ENCODE measurements at places on chromosomes 3 and 15.

DNA sequence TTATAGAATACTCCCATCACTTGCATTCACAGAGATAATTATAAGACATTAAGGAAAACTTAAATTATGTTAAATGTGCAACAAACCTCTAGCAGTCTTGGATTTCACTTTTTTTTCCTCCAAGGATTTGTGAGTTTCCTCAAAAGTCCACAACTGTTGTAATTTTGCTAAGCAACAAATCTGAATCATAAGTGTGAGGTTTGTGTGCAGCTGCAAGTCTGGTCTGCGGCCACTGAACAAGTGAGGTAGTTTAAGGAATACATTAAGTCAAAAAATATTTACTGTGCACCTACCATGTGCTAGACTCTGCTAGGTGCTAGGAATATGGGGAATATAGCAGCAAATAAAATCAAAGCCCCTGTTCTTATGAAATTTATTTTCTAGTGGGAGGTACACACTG is 70.2 kb downstream of the LRRC28 start:
- DNase-seq: no peak

- no peak for DNase-seq
Measured at GRCh38 chr15:68751622-68752021, 69.1 kb downstream of the ANP32A start.

DNA sequence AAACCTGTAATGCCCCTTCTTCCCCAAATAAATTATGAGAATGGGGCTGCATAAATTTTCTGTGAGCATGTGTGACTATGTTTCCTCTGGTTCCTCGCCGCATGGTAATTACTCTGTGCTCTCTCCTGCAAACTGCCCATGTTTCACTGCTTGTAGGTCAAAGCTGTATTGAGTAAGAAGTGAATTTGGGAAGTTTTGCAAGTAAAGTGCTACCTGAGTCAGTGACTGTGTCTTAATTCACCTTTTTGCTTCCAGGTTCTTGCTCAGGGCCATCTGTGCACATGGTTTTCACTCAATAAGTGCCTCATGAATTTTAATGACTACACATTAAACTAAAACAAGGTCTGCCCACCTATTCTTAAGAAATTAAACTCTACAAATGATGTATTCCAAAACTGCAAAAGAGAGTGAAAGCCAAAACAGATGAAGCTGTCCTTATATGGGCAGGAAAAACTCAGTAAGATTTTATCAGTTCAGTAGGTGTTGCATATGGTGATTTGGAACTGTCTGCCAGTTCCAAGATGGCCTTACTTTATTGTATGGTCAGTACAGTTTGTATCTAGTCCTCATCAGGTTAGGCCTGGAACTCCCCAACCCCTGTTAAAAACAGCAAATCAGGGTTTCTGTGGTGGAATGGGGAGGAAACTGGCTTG is 100.0 kb downstream of the LPP start:
- DNase-seq: no peak

DNA sequence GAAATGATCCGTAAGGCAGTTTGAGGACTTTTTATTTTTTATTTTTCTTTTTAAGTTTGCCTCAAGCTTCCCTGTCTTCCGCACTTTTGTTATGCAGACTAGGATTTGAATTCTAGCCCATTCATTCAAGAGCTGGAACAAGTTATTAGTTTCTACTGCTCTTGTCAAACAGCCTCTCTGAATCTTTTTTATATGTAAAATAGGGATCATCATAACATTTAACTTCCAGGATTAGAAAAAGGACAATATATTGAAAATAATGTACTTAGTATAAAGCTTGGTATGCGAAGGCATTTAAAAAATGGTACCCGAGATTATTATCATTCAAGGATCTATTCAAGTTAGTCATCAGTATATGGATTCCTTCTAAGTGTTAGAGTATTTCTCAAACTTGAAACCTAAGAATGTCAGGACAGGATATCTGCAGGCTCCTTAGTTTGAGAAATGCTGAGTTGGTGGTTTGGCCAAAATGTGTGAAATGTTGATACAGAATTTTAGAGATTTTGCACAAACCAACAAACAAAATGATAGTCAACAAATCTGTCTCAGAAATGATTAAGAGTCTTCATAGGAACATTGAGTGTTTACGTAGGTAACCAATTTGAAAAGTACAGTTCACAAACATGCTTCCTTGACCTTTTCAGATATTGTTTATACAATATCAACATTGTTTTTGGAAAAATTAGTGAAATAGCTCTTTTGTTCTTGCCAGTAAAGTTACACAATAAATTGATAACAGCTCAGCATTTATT is 40.5 kb upstream of the IGSF10 start:
- DNase-seq: no peak

- DNase-seq: no peak
Measured at GRCh38 chr3:185561374-185561943, 9.1 kb upstream of the LIPH start.

GRCh38 chr15:32837935-32838334 is 120.1 kb downstream of the GREM1 start:
- DNase-seq: no peak

GRCh38 chr3:139894643-139894989 is 40.4 kb upstream of the CLSTN2 start:
- DNase-seq: no peak

DNA sequence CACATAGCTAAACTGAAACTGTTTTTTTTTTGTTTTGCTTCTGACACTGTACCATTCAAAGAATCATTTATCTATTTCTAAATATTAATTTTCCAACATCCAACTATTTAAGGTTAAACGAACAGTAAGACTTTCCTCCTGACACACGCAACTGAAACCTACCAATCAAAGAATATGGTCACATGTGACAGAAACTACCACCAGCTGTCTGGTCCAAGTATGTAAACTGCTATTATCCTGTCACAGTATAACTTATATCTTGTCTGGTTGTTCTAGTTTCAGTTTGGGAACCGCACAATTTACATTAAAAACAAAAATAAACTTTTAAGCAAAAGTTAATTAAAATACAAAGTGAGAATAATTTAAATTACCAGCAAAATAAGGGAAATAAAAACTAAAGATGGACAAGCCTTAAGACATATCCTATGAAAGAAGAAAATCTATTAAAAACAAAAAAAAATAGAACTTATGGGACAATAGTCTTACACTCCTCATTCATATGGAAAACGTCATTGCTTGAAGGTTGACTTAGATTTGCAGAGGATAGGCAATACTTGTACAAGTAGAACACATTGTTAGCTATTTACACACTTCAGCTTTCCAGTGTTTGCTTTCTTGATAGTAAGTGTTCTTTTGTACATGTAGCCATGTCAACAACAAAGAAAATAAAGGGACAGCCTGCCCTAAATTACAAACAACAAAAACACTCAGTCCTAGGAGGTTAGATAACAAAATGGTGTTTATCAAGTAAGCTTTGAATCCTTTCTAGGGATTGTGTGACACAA is 26.8 kb upstream of the CHRM5 start:
- no peak for DNase-seq

GRCh38 chr3:48128774-48129173 is 59.4 kb downstream of the CDC25A start:
- DNase-seq: no peak

DNA sequence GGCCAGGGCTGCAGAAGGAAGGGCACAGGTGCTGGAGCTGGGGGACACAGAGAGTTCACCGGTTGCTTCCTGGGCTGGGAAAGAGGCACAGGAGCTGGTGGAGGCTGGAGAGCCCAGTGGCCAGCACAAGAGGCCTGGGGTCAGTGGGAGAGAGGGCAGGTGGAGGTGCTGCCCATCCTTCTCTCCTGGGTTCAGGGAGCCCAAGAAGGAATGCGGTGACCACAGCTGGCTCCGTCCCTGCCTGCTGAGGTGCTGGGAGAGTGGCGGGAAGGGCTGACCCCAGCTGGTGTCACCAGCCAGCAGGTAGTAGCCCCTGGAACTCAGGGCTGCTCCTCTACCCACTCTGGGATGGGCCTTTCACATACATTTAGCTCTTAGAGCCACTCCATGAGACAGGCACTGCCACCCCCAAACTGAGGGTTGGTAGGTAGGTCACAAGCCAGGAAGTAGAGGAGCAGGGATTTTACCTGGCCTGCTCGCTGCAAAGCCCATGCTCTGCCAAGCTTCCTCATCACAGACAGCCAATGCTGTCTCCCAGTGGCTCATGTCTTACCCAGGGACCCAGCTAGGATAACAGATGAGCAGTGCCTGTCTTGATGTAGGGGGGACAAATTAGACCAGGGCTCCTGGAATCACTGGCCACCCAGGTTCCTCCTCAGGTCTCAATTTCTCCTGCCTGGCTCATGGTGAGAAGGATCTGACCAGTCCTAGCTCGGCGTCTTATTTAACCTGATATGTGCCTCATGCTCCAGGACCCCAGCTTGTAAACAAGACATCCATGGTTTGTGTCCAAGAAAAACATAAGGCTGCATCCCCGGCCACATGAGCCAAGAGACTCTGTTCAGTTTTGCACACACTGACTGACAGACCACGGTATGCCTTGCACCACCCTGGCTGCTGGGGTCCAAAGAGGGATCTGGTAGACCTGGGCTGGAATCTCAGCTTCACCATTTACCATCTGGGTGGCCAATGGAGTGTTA is 119.2 kb downstream of the CORO2B start:
- DNase-seq: no peak

GRCh38 chr15:33026614-33027013 is 167.9 kb downstream of the FMN1 start:
- DNase-seq: no peak

GRCh38 chr15:97995881-97996603 is 35.5 kb downstream of the ARRDC4 start:
- no peak for DNase-seq

DNA sequence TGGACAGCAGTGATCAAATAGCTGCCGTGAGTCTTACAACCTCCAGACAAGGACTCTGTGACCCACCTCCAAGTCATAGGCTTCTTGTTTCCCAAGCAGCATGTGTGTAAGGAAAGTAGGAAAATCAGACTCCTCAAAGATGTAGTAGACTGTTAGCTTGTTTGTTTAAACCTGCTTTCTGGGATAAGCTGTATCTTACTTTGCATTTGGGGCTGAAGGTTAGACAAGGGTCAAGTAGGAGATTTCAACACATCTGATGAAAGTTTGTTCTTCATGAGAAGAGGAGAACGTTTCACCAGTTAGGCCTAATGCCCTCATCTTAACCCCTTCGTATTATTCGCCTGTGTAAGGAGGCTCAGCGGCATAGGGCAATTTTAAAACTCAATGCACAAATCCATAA is 756.4 kb upstream of the NR2F2 start:
- DNase-seq: no peak

DNA sequence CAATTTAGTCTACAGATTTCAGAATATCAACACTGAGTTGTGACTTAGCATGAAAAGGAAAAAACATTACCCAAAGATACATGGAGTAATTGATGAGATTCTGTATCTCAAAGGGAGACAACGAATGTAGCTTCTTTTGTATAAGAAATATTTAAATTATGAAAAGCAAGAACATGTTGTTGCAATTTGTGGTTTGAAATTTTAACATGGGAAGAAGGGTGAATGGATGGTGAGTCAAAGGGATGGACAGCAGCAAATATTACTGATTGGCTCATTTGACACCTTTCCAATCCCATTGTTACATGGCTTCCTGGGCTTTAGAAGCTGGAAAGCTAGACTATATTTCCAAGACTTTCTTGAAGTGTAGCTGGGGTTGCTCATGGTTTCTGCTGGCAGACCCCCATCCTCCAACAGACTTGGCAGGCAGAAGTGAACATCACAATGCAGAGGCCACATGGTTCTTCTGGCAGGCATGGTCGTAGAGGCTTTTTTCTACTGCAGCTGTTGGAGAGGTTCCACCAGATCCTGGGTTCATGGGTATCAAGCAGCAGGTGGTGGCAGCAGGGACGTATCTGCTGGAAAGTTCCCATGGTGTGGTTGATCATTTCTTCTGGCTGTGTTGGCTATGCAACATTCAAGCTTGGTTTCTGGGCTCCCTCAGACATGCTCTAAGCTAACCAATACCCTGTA is 47.2 kb upstream of the KPNA4 start:
- DNase-seq: no peak

DNA sequence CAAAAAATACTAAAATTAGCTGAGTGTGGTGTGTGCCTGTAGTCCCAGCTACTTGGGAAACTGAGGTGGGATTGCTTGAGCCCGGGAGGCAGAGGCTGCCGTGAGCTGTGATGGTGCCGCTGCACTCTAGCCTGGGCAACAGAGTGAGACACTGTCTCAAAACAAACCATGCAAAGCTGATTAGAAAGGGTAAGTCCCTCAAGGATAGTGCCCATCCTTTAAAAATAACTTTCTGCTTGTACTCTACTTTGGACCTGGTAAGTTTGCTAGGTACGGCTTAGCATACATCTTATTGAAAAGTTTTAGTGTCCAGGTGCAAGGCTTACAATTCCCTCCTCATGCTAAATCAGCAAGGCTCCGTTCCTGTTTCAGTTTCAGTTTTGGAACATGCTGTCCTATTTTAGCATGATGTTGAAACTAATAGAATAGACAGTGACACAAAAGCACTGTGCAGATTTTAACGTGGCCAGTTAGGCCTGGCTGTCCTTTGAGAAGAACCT is 21.4 kb downstream of the FEM1B start:
- no peak for DNase-seq

- DNase-seq: no peak
Measured at GRCh38 chr3:111926266-111926676, 52.6 kb upstream of the ABHD10 start.

DNA sequence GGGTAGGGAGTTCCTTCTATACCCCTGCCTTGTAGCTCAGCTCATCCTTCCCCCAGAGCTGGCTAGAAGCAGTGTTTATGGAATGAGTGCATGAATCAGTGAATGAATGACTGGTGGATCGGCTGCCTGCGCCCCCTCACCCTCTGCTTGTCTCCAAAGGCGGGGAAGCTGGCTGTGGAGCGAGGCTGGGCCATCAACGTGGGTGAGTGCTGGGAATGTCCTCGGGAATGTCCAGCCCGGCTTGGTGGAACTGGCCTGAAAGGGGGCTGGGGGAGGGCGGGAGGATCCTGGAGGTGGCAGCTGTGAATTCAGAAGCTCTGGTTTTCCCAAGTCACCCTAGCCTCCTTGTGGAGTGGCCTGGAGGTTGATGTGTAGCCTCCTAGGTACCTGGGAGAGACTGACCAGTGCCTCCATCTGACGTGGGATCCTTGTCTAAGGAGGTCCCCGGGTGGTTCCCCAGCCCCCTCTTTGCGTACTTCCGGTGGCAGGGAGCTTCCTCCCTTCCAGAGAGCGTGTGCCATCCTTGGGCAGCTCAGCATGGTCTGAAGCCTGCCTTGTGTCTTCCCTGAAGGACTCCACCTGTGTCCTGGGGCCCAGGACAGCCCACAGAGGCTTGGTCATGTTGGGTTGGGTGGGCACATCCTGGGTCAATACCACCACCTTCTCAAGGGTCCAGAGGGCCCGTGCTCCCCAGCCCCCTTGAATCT is 18.4 kb downstream of the HDAC11 start:
- DNase-seq: no peak

GRCh38 chr3:154783521-154783931 is 296.6 kb upstream of the MME start:
- DNase-seq: no peak
